ENCODE measurements at places on chromosomes 16 and 17.

- DNase-seq, result no peak
These were observed 14.4 kb downstream of the GUCY2D start for GRCh38 chr17:8016632-8017424.

GRCh38 chr17:29292992-29293889 lies 707 bp downstream of the NUFIP2 start:
- DNase-seq, result peak; percentile 31

DNA sequence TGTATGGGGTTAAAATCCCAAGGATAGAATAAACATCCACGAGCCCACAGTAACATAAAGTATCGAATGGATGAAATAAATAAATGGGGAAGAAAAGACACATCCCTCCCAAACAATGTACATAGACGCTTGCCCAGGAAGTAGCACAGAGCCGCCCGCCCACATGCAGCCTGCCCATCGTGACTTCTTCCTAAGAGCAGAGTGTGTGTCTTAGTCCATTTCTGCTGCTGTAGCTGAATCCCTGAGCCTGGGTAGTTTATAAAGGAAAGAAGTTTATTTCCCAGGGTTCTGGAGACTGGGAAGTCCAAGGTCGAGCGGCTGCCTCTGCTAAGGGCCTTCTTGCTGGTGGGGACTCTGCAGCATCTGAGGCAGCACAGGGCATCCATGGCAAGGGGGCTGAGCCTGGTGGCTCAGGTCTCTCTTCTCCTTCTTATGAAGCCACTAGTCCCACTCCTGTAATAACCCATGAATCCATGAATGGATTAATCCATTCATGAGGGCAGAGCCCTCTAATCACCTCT lies 39.4 kb upstream of the ZNF469 start:
- no peak for DNase-seq

DNA sequence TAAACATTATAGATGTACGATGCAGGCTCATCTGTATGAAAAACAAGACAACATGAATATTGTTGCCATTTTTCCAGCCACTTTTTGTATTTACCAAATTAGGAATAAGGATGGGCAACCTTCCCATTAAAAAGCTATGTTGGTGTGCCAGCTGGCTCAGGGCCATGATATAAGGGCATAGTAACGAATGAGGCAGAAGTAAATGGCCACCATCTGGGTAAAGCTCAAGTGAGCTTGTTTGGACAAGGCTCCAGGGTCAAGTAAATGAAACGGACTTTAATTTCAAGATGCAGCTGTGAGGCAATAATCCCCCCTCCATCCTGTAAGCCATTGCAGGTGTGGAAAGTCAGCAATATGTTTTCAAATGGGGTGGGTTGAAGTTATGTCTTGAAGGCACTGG lies 930.9 kb upstream of the CDH8 start:
- no peak for DNase-seq

GRCh38 chr17:83119987-83120864 lies 40.8 kb downstream of the METRNL start:
- no peak for DNase-seq

DNA sequence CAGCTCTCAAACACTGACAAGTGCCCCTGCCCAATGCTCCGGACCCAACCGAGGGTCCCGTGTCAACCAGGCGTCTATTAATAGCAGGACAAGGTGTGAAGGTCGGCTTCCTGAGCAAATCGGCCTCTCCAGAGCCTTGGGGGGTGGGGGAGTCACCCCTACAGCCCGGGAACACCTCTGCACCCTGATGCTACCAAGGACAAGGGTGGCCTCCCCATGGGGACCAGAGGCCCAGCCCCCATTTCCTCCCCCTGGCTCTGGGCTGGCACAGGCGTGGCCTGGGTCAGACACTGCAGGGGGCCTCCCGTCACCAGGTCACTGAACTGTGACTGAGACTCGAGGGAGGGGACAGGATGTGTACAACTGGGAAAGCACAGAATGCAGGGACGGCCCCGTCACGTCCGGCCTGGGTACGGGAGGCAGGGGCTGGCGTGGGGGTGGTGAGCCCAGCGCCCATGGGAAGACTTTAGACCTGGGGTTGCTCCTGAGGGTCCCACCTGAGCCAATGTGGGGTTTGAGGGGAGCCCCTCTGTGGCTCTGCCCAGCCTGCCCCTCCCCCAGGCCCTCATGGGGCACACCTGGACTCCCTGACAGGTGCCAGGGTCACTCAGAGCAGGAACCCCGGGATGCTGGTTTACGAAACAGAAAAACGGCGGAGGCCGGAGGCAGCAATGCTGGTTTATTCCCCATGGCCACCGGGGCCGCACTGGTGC lies 579 bp upstream of the CYBA start:
- DNase-seq, result no peak

DNA sequence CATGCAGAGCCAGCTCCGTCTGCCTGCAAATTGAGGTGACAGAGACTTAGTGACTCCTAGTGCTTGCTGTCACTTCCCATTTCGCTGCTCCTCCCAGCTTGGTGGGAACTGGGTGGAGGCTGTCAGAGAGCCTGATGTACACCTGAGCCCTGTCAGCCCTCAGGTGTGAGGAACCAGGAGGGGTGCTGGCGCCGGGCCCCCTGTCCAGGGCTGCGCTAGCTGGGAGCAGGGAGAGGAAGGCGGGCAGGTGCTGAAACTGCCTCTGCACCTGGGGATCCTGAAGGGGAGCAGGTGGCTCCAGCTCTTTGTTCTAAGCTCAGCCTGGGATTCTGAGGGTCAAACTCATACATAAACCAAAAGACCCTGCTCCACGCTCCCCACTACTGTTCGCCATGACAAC lies 10.8 kb upstream of the WSCD1 start:
- DNase-seq, result no peak

DNA sequence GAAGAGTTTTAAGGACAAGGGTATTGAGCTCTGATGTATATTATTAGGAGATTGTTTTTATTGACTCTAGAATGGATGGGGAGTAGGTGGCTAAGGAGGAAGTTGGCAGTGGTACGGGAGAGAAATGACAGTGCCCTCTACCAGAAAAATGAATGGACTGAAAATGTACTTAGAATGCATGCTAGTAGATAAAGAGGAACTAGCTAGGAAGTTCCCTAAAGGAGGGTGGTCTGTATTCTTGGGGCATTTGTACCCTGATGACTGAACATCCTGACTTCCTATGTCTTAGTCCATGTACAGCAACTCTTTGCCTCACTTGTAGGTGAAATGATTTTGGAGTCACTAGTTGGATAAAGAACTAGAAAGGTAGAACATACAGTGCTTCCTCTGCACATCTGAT lies 581.5 kb upstream of the RBFOX1 start:
- DNase-seq, result no peak

- no peak for DNase-seq
These were observed at the start of gene IGFALS for GRCh38 chr16:1793578-1794220. Gene IGFALS, minus strand, starts transcription at chr16:1793705. Its CDS starts 53 bp downstream, at chr16:1793652.

GRCh38 chr16:17370731-17371285 lies 100.0 kb downstream of the XYLT1 start:
- DNase-seq, result no peak

- no peak for DNase-seq
These were observed 500 bp downstream of the COX6A2 start for GRCh38 chr16:31427441-31428278.

DNA sequence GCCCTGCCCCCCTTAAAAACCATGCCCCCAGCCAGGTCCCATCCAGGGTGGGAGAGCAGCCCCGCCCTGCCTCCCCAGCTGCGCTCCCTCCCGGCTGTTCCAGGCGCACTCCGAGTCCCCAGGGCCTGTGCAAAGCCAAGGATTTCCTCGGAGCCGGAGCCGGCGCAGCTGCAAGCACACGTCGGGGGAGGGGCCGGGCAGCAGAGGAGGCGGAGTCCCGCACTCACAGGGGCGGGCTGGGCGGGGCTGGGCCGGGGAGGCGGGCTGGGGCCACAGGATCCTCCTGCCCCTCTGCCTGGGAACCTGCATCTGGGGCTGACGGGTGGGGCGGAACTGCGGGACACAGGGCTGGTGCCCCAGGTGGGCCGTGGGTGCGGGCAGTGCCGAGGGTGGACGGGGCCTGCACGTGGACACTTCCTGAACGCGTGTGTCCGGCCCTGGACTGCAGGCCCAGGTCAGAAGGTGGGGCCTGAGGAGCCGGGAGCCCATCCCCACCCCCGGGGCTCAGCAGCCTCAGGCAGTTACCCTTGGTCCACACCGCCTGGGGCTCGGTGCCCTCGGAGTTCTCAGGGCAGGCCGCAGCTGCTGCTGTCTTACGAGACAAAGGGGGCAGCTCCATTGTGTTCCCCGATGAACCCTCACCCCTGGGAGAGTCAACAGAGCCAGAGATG lies 24.0 kb upstream of the SSTR5 start:
- DNase-seq, result no peak

DNA sequence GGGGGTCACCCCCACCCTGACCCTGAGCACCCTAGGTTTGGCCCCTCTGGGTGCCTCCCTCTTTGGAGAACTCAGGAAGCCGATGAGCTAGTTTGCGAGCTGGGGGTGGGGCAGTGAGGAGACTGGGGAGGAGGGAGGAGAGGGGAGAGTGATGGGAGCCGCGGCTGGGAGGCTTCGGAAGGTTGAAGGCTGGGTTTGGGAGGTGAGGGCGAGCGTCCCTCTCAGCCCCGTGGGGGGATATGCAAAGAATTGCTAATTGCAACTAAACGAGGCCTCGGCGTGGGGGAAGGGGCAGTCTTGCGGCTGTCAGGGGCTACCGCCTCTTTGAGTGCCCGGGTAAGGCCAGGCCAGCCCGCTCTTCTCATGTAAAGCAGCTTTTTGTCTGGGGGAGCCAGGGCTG lies 17.6 kb upstream of the FZD2 start:
- DNase-seq, result no peak

DNA sequence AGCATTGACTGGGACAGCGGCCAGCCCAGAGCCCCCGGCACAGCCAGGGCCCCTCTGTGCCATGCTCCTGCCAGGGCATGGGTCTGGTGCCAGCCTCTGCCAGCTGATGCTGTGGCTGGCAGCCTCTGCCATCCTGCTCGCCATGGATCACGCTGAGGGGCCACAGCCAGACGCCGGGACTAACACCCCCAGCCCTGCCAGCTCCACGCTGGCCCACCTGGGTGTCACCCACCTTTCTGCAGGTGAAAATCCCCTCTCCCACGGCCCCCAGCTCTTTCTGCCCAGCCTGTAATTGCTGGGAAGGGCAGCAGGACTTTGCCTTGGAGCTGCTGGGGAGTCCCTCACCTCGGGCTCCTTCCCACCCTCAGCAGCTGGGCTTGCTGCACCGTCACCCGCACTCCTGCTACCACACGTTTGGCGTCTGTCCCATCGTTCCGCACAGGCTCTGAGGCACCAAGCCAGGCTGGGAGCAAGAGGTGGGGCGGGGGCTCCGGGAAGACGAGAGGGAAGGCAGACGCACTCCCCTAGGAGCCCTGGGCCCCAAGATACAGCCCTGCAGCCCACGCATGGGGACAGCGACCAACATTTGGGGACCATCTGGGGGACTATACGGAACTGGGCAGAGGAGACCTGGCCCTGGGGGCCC lies 42.0 kb upstream of the ACSF3 start:
- no peak for DNase-seq

- DNase-seq, result no peak
These were observed 700.3 kb downstream of the MAF start for GRCh38 chr16:78900044-78900811.

- no peak for DNase-seq
These were observed 10.2 kb upstream of the SEC14L5 start for GRCh38 chr16:4947722-4948503.

GRCh38 chr17:45320931-45321461 lies 4.2 kb upstream of the MAP3K14 start:
- DNase-seq, result no peak

DNA sequence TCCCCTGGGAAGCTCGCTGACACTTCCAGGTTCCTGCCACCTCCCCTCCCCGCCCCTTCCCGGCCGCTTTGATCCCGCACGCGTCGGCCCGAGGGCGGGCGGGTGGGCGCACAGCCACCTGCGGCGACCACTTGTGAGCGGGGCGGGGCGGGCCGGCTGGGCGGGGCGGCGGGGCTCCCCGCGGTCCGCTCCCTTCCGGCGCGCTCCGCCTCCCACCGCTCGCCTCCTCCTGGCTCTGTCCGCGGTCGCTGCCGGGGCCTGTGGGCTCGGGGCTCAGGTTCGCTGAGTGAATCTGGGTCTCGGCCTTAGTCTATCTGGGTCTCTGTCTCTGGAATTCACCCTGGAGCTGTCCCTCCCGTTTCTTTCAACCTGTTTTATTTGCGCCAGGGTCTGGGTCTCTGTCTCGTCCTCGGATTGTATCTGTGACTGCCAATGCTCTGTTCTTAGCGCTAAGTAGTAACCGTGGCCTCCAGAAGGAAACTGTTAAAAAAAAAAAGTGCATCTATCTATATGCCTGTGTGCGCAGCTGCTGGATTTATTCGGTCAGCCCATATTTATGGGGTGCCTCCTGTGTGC lies 2.7 kb upstream of the HES7 start:
- no peak for DNase-seq

DNA sequence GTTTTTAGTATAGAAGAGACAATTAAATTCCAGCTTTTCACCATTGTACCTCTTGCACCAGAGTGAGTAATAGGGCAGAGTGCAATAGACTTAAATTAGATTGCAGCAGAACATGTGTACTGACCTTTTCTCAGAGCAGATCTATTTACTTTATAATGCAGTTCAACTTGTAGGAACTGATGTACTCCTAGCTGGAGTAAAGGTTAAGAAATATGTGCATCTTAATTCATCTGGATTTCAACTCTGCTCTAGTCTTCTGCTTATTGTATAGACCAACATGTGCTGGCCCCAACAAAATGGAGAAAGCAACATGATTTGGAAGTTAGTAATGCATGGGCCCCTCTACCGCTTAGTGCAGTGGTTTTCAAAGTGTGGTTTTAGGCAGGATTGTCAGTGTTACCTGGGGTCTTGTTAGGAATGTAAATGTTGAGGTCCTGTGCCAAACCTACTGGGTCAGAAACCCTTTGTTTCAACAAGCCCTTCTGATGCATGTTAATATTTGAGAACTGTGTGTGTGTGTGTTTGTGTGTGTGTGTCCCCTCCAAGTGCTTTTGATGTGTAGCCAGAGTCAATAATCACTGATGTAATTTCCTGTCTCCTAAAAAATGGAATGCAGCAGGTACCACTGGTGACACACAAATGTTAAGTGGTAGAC lies 138.6 kb downstream of the TOX3 start:
- no peak for DNase-seq
